GM13977 (cell line): ENCODE measurements at places on chromosomes 11 and 22.

- DNase-seq: no peak
Measured at GRCh38 chr22:44775862-44776261, 23.5 kb downstream of the ARHGAP8 start.

DNA sequence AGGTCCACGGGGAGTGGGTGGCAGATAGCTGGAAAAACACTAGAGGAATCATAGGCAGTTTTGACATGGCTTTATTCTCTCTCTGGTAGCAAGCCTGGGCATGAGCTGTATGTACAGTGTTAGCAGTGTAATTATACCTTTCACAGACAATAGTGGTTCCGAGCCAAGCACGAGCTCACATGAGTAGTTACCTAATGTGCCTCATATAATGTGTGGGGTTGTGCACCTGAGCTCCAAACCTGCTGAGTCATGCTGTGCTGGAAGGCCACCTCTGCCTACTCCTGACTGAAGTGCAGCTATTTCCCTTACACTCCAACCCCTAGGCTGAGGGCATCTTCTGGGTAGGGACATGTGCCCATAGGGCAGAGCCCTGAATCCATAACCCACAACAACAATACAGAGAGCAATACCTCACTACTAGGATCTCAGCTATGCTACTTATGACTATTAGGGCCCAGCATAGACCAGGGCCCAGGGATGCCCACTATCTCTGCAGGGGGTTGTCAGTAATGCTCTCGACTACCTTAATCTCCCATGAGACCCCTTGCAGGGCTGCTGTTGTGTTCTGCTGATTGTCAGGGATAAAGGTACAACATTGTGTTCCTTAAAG is 432.1 kb downstream of the DYNC2H1 start:
- DNase-seq: no peak

- no peak for DNase-seq
Measured at GRCh38 chr11:115501502-115501892, 2.7 kb downstream of the CADM1 start.

GRCh38 chr11:31652528-31652927 is 143.0 kb downstream of the ELP4 start:
- no peak for DNase-seq

- DNase-seq: no peak
Measured at GRCh38 chr11:118530180-118530682, 761 bp upstream of the TMEM25 start.

DNA sequence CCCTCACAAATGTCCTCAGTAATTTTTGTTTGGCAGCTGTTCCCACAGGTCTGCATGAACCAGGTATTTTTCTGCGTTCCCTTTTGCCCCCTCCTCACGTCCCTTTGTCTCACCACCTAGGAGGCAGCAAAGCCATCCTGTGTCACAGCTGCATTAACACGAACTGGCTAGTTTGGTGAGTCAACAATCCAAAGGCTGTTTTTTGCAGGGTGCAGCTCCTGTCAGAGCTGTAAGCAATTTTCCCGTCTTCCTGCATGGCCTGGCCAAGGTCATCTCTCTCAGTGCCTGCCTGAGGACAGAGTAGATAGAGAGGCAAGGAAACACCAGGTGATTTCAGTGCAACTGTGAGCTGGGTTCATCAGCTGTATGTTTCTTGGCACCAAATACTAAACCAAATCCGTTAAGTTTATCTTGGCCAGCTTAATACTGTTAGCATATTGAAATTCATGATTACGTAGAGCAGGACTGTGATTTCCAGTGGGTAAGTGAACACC is 20.6 kb upstream of the VSIG10L2 start:
- no peak for DNase-seq

DNA sequence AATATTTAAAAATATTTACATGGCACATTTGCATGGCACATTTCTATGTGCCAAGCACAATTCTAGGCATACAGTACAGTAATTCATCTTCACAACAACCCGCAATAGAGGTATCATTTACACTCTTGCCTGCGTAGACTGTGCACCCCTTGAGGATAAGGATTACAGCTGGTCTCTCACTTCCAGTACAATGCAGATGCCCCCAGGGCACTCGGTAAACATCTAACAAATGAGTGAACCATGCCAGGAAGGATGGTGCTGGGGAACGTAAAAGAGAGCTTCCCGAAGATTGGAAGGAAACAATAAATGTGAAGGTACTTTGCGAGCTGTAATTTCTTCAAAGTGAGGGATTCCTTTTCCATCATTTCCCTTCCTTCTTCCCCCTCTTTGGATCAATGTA is 1.3 kb downstream of the PRPF19 start:
- no peak for DNase-seq

GRCh38 chr11:126821827-126822226 is 178.7 kb downstream of the KIRREL3 start:
- DNase-seq: no peak

- DNase-seq: no peak
Measured at GRCh38 chr11:10617551-10617950, 49.1 kb upstream of the LYVE1 start.

GRCh38 chr11:73070653-73071052 is 71.5 kb downstream of the FCHSD2 start:
- no peak for DNase-seq

DNA sequence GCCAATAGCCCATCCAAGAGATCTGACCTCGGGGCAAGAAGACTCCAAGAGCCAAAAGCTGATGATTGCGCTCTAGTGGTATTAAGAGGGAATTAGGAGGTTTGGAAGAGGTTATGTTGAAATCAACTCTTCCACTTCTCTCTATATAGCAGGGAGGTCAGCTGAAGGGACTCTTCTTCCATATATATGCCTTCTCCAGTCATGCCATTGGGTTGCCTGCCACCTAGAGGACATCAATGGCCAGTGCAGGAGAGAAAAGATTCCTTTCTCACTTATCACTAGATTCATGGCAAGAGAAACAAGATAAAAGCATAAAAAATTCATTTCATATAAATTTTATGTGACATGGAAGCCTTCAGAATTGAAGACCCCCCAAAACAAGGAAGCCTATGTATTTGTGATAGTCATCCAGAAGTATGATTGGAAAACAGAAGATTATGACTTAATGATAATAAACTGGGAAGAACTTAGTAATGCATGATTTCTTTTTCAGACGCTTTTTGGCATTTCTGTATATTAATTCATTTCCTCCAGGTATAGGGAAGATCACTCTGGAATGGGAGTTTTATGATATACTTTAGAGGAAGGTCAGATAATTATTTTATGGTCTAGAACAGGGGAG is 435.1 kb upstream of the DDI1 start:
- peak; percentile 42 for DNase-seq

- no peak for DNase-seq
Measured at GRCh38 chr11:37612146-37612545, 1014.1 kb upstream of the RAG2 start.

DNA sequence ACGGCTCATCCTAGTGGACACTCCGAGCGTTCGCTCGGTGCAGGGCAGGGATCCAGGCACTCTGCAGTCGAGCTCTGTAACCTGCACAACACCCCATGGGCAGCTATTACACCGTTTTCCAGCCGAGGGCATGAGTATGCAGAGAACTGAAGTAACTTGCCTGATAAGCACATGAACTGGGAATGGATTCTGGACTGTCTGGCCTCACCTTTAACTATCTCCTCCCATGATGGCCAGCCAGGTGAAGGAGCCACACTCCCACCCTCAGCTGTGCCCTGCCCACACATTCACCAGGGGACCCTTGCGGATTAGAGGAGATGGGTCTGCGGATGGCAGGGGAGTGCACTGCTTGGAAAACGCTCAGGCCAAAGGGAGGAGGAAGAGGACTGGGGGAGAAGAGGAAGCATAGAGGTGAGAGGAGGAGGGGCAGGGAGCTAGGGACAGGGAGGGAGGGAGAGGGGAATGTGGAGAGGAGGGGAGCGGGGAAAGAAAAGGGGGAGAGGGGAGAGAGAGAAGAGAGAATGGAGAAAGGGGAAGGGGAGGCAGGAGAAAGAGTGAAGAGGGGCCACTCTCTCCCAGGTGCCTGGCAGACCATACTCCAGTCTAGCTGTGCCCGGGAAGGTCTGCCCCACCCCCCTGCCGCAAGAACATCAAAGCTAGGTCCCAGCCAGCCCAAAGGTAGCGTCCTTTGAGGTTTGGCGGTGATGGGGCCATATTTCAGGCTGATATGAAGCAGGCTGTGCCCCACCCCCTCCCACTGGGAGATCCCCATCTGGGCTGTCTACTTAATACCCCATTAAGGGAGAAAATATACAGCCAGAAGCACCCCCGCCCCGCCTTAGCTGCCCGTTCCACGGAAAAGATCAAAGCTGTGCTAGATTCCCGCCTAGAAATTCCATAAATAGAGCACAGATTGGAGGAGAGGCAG is 33.2 kb upstream of the TCF20 start:
- DNase-seq: no peak

- no peak for DNase-seq
Measured at GRCh38 chr11:104152941-104153505, 10.9 kb downstream of the PDGFD start.

DNA sequence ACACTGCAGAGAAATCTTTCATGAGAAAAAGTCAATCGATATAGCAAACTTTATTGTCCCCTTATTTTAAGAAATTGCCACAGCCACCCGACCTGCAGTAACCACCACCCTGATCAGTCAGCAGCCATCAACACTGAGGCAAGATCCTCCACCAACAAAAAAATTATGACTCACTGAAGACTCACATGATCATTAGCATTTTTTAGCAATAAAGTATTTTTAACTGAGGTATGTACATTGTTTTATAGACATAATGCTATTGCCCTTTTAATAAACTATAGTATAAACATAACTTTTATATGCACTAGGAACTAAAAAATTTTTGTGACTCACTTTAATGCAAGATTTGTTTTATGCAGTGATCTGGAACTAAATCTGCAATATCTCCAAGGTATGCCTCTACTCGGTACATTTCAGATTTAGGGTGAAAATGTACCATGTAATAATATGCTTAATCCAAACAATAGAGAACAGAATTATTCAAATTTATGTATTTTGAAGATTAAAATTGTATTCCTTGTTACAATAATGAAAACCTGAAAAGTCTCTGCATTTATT is 79.2 kb upstream of the CEP126 start:
- no peak for DNase-seq

- DNase-seq: no peak
Measured at GRCh38 chr11:25566298-25567200, 765.4 kb upstream of the ANO3 start.

GRCh38 chr22:27874185-27874584 is 44.9 kb downstream of the PITPNB start:
- DNase-seq: no peak

DNA sequence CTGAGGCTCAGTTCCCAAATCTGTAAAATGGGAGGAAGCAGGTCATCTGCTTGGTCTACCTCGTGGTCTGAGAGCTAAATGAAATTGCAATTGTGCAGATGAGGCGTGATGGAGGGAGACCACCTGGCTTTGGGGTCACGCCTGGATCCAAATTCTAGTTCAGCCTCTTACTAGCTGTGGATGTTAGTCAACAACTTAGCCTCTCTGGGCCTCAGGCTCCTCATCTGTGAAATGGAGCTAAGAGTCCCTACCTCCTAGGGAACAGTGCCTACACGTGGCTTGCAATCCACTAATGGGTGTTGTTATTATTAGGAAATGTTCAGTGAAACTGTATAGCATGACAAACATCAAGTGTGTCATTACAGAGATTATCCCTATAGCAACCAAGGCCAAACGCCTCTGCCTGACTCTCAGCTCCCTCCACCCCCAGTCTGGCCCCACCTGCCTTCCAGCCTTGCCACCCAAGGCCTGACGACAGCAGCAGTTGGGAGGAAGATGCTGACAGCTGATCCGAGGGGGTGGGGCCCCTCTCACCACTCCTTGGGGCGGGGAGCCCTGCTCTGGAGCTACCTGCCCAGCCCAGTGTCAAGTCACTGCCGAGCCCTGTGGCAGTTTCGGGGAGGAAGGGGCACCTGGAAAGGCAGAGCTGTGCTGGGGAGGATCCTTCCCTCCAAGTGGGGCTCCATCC is 1.7 kb upstream of the RHOD start:
- peak; percentile 60 for DNase-seq

DNA sequence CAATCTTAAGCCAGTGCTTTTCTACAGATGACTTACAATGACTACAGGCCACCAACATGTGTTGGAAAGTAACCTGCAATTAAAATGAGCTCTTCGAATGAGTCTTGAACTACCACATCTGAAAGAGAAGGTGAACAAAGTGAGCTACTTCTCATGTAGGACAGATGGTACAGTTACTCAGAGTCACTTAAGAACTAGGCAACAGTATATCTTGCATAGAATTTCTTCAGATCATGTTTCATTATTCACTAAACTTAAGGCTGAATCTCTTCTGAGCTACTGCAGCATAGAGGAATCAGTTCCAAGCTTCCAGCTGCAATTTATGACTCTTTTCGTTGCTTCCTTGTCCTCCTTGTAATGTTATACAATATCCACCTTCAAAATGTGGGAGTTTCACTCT is 270.9 kb downstream of the TTC28 start:
- no peak for DNase-seq

GRCh38 chr11:12729941-12730340 is 55.7 kb downstream of the TEAD1 start:
- DNase-seq: no peak

DNA sequence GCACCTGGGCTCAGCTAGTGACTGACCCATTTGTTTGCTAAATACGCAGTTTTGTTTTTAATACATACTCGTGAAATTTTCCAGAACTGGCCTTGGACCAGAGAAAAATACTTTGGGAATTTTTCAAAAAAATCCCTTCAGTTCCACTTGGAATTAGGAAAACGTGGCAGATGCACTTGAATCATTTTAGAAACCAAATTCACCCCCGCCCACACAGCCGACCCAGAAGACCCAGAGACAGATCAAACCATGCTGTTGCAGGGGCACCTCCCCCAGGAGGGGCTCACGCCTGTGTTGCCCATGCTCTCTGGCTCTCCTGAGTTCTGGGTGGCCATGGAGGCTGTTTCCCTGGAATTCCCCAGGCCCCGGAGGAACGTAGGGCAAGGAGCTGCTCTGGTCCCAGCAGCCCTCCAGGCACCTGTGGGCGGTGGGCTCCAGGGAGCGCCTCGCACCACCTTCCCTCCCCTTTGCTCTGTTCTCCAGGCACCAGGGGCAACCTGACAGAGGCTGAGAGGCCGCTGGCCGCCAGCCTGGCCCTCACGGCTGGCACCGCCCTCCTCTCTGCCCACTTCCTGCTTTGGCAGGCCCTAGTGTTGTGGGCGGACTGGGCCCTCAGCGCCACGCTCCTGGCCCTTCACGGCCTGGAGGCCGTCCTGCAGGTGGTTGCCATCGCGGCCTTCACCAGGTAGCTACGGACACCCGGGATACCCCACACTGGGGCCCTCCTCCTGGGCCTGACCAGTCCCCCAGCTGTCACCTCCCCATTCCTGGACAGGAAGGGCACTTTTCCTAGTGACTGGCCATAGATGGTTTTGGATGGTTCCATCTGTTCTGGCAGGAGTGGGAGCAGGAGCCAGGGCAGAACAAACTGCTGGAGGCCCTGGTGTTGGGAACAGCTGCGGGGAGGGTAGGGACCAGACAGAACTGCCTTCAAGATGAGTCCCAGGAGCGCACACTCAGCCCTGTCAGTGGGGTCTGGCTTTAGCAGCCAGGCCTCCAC is 3.3 kb upstream of the EPS8L2 start:
- no peak for DNase-seq

DNA sequence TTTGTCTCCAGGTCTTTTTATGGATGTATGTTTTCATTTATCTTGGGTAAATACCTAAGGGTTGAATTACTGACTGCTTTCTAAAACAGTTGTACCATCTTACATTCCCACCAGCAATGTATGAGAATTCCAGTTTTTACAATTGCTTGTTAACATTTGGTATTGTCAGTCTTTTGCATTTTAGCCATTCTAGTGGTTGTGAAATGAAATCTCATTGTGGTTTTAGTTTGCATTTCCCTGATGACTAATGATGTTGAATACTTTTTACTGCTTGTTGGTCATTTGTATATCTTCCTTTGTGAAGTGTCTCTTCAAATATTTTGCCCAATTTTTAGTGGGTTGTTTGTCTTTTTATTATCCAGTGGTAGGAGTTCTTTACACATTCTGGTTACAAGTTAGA is 92.8 kb downstream of the ARFGAP2 start:
- no peak for DNase-seq
